ENCODE measurements at places on chromosomes 3 and 15.

DNA sequence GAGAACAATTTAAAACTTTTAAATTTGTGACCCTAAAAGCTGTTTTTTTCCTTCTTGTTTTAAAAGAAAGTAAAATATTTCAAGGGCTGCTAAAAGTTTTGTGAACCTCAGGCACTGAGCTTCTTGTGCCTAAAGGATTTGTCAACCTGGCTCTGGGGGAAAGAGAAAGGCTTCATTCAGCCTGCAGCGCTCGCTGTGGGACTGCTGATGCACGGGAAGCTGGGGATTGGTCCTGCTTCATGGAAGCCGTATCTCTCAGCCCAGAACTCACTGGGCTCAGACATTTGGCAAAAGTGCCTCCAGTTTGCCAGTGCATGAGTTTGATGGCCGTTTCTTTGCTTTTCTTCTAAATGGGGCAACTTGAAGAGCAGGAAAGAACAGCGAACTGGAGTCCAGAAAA is 30.8 kb downstream of the TPRG1 start:
- no peak overlapping the region for H3K4me3 ChIP-seq
- DNase-seq: no peak
- H3K27me3 ChIP-seq: no peaks in the 10 kb centered on the region
- no peaks in the 10 kb centered on the region for H3K4me1 ChIP-seq

DNA sequence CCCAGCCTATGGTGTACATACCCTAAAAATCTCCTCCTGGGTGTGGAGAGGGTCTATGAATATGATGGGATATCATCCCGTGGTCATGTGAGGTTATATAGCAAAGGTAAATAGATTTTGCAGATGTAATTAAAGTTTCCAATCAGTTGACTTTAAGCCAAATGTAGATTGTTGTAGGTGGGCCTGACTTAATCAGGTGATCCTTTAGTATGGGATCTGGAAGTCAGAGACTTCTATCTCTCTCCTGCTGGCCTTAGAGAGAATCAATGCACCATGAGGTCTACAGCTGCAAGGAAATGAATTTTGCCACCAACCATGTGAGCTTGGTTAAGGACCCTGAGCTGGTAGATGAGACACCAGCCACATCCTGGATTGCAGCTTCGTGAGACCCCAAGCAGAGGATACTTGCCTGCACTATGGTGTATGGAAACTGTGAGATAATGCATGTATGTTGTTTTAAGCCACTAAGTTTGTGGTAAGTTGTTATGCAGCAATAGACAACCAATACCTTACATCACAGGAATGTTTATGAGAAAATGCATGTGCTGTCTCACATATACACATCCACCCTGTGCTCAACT is 137.1 kb upstream of the SLC6A11 start:
- H3K4me1 ChIP-seq: no peaks in the 10 kb centered on the region
- H3K27ac ChIP-seq: no peak overlapping the region
- no peaks in the 10 kb centered on the region for H3K36me3 ChIP-seq
- no peak for DNase-seq

DNA sequence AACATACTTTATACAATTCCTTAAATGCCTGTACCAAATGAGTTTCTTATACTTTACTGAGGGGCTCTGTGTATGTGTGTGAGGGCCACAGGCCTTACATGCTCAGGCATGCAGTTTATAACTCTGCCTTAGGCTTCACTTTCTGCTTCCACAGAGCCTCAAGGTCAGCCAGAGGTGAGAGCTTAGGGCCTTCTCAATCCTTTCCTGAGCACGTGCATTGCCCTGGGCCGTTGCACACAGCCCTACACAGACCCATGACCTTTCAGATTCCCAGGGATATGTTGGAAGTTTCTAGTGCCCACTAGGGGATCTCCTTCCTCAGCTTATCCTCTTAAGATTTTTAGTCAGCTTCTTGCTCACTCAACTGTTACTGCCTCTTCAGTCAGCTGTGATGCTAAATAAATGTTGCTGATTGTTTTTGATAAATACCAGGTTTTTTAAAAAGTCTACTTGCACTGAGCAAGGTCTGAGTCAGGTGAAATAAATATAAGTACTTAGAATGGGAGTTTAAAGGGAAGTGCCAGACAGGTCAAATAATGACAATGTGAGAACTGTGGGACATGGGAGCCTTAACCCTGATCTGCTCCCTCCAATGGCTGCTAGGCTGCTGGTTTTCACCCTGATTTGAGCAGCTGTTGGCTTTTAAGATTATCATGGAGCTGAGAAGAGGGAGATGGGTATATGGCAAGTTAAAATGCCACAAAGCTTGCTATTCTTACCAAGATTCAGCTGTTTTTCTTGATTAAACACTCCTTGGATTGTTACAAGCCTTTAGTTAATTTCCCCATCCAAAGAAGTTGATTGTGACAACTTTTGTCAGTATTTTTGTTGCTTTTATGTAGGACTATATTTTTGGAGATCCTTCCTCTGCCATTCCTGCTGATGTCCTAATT is 169.5 kb downstream of the PLD1 start:
- no peak for DNase-seq
- H3K27me3 ChIP-seq: no peaks in the 10 kb centered on the region
- no peak overlapping the region for H3K27ac ChIP-seq

GRCh38 chr3:66822186-66823008 is 175.7 kb upstream of the KBTBD8 start:
- no peak overlapping the region for H3K4me3 ChIP-seq
- no peaks in the 10 kb centered on the region for H3K36me3 ChIP-seq
- DNase-seq: peak; percentile 84
- H3K4me1 ChIP-seq: no peaks in the 10 kb centered on the region

GRCh38 chr3:170159459-170159858 is 22.1 kb downstream of the PHC3 start:
- no peaks in the 10 kb centered on the region for H3K27me3 ChIP-seq
- H3K36me3 ChIP-seq: peaks cover 6% of the 10 kb centered on the region
- H3K4me3 ChIP-seq: no peak overlapping the region
- DNase-seq: no peak

- DNase-seq: no peak
- H3K27ac ChIP-seq: no peak overlapping the region
- no peaks in the 10 kb centered on the region for H3K36me3 ChIP-seq
- H3K27me3 ChIP-seq: no peaks in the 10 kb centered on the region
- no peak overlapping the region for H3K4me3 ChIP-seq
Observed at GRCh38 chr3:2992534-2992933, 117.6 kb downstream of the IL5RA start.

- H3K27ac ChIP-seq: no peak overlapping the region
- 0 out of 2 replicates have a peak, but pooled peaks cover 2% of the 10 kb centered on the region for H3K27me3 ChIP-seq
- peaks cover 11% of the 10 kb centered on the region for H3K4me1 ChIP-seq
- no peaks in the 10 kb centered on the region for H3K36me3 ChIP-seq
- DNase-seq: no peak
Observed at GRCh38 chr3:194310060-194310835, 40.9 kb downstream of the CPN2 start.

DNA sequence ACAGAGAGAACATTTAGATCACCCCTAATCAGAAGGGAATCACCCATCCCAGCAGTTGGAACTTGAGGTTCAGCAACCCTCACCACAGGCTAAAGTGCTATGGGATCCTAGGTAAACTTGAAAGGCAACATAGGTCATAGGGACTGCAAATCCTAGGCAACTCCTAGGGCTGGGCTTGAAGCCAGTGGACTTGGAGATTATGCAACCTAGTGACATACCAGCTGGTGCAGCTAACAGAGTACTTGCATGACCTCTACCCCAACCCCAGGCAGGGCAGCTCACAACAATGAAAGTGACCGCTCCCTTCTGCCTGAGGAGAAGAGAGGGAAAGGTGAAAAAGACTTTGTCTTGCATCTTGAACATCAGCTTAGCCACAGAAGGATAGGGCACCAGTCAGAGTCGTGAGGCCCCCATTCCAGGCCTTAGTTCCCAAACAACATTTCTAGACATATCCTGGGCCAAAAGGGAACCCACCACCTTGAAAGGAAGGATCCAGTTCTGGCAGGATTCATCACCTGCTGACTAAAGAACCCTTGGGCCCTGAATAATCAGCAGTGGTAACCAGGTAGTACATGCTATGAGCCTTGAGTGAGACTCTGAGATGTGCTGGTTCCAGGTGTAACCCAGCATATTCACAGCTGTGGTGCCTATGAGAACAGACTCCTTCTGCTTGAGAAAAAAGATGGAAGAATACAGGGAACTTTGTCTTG is 37.6 kb upstream of the FBN1 start:
- H3K4me1 ChIP-seq: no peaks in the 10 kb centered on the region
- H3K27me3 ChIP-seq: no peaks in the 10 kb centered on the region
- no peaks in the 10 kb centered on the region for H3K36me3 ChIP-seq

DNA sequence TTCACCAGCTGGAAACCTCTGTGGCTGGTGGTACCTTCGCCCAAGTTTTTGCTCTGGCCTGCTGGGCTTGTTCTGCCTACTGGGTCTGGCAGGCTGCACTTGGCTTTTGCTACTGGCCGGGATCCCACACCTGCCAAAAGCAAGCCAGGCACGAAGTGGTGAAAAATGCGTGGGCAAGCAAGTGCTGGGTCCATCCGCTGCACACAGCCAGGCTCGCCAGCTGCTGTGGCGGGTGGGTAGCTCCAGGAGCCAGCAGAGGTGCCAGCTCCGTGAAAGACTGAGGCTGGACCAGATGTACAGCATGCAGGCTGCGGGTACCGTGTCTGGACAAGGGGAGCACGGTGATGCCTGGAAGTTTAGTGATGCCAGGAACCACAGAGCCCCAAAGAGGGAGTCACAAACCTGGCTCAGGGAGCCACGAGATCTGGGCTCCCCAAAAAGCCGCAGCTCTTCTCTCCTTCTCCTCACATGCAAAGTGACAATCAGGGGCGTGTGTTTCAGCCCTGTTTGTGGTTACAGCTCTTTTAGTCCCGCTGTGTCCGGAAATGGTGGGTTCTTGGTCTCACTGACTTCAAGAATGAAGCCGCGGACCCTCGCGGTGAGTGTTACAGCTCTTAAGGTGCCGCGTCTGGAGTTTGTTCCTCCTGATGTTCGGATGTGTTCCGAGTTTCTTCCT is 1455.6 kb upstream of the GBE1 start:
- no peak overlapping the region for H3K27ac ChIP-seq
- no peak overlapping the region for H3K4me3 ChIP-seq
- H3K27me3 ChIP-seq: no peaks in the 10 kb centered on the region

DNA sequence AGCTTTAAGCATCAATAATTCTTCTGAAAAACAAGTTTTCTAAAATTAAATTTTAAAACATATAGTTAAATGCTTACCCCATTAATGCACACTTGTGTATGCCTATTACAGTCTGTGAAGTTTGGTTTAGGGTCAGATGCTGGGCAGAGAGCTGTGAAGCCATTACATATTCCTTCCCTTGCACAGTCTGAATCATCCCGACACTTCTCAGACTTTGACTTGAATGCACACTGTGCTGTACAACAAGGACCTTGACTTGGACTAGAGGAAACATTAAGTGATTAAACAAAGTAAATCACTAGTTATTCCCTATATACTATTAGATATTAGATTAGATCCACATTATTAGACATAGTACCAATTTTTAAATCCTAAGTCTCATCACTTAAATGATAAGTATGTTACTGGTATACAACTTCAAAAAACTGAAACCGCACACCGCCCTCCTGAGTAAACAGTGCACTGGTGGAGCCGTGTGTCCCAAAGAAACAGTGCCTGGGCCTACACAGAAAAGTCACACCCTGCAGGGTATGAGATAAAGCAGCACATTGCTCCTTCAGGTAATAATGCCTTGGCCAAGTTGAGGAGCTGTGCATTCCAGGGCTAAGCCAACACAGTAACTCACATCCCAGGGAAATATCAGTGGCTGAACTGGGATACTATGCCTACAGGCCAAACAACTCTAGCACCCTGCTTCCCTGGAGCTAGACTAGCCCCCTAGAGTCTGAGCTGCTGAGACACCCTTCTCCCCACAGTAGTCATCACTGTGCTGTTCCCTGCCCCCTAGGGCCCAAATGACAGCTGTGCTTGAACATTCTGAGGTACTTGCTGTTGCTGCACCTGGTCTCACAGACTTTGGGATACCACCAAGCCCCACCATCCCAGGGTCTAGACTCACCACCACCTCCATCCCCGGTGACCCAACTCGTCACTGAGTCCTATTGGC is 137.5 kb downstream of the ADAM10 start:
- H3K27ac ChIP-seq: no peak overlapping the region
- no peak for DNase-seq
- no peaks in the 10 kb centered on the region for H3K36me3 ChIP-seq
- H3K27me3 ChIP-seq: no peaks in the 10 kb centered on the region
- H3K4me1 ChIP-seq: no peaks in the 10 kb centered on the region
- H3K4me3 ChIP-seq: no peak overlapping the region

DNA sequence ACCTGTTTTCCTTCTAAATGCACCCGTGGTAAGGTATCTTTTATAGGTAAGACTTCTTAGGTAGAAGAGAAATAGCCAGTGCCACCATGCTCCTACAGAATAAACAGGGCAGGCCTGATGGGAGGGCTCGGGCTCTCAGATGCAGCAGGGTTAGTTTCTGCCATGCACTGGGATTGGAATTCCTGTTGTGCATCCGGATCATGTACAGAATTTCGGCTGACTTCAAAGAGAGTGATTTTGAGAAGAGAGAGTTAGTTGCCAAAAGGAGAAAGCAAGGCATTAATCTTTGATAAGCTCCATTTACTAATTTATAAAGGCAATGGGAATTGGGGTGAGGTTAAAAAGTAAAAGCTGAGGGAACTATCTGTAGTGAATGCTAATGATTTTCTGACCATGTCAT is 211.2 kb downstream of the WDR72 start:
- no peak overlapping the region for H3K27ac ChIP-seq
- H3K4me1 ChIP-seq: no peaks in the 10 kb centered on the region
- no peak overlapping the region for H3K4me3 ChIP-seq
- no peaks in the 10 kb centered on the region for H3K27me3 ChIP-seq

DNA sequence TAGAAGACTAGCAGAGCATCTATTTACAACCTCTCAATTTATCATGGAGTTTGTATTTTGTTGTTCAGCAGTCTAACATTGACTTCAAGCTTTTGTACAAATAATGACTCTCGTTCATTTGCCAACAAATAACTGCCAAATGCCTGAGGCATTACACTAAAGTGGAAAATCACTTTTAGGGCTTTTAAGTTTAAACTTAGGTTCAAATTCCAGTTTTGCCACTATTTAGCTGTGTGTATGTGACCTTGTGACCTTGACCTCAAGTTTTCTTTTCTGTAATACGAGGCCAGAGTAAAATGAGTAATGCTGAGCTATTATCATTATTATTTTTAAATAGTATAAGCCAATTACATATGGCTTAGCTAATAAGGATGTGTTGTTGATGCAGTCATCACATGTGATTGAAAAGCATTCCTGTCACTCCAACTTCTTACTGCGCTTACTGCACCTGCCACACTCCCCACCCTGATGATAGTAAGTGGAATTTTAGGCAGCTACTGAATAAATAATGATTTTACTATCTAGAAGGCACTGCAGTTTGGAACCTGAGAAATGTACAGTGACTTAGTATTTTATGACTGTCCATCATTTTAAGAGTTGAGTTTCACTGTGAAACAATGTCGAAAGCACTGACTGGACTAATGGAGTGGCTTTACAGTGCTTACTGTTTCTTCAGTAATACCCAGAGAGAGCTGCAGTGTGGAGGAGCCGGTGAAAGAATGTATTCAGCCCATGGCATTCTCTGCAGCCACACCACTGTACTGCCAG is 16.3 kb downstream of the ARL8B start:
- H3K27me3 ChIP-seq: no peaks in the 10 kb centered on the region
- H3K36me3 ChIP-seq: no peaks in the 10 kb centered on the region
- DNase-seq: no peak
- no peak overlapping the region for H3K4me3 ChIP-seq
- peaks cover 3% of the 10 kb centered on the region for H3K4me1 ChIP-seq

- H3K4me1 ChIP-seq: no peaks in the 10 kb centered on the region
- no peak for DNase-seq
- no peak overlapping the region for H3K27ac ChIP-seq
- no peak overlapping the region for H3K4me3 ChIP-seq
Observed at GRCh38 chr3:187073581-187074098, 65.7 kb downstream of the RPL39L start.

- no peak overlapping the region for H3K27ac ChIP-seq
- DNase-seq: no peak
- no peaks in the 10 kb centered on the region for H3K36me3 ChIP-seq
Observed at GRCh38 chr3:1404270-1404962, 311.6 kb downstream of the CNTN6 start.

Data from iPS DF 6.9 (cell line).